Aorta (tissue), 5 donors: ENCODE measurements at places on chromosomes 4 and X. TPM values are rescaled to one million over a fixed set of nuclear protein-coding genes. Genes with fewer than 3 reads are reported as not detected.
A peak's percentile ranks its signal among the peaks of the same experiment; 100 is the strongest.

Gene CT45A10
- total RNA-seq: not detected

Gene TLR6
- 12.8 TPM for total RNA-seq

Gene NHS
- total RNA-seq: 28.2 TPM

Gene SMR3A
- not detected for total RNA-seq

- DNase-seq: no peak
These were observed 58.0 kb upstream of the IL13RA1 start for GRCh38 chrX:118669435-118669834.

- DNase-seq: no peak
These were observed 156.3 kb downstream of the PARM1 start for GRCh38 chr4:75089206-75089605.

DNA sequence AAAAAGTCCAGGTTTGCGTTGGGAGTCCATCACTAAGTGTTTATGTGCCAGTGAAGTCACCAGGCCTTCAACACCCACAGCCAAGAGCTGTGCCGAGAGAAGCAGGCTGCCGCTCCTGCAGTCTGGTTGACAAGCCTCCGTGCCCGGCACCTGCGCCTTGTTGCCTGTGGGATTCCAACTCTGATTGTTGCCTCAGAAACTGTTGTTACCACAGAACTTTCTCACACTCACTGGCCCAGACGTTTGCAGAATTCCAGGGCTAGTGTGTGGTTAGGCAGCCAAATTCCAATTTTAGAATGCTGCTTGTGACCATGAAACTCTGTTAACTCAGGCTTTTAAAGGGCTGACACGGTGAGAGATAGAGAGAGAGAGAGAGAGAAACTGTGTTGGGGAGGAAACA lies 119.5 kb upstream of the LIMCH1 start:
- DNase-seq: peak; percentile 73

DNA sequence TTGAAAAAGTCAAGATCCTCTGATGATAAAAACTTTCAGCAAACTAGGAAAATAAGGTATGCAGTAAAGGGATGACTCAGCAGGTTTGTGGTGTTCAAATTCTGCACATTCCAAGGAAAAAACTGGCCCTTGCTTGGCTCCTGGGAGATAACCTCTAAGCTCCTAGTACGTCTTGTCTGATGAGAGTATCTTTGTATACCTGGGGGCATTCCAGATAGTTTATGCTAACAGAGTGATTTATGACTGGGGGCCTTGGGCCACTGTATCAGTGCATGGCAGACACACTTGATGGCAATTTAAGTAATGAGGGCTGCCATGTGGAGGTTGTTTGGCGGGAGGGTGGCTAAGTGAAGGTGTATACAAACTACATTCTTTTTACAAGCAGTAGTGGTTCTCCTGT lies 56.9 kb downstream of the NSG1 start:
- DNase-seq: no peak

DNA sequence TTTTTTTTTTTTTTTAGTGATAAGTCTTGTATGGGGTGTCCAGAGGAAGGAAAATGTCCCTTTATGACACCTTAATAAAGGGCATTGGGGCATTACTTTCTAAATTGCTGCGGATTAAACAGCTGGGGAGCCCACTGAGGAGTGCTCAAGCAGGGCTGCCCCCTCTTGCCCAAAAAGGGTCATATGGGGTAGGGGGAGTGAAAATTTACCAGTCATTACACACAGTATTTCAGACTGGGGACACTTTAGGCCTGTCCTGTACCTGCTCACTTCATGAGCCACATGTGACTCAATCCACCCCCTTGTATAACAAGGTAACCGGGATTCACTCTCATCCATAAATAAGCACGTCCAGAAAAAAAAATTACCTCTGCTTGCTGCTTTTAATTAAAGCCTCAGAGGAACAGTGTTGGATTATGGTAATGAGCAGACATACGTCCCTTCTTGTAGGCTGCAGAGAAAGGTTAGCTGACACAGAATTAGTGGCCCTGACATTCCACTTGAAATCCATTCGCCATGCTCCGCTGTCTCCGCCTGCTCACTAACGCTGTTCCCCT lies 1.8 kb downstream of the PRDM8 start:
- DNase-seq: no peak

GRCh38 chrX:136674270-136674985 lies 26.5 kb downstream of the CD40LG start:
- no peak for DNase-seq

DNA sequence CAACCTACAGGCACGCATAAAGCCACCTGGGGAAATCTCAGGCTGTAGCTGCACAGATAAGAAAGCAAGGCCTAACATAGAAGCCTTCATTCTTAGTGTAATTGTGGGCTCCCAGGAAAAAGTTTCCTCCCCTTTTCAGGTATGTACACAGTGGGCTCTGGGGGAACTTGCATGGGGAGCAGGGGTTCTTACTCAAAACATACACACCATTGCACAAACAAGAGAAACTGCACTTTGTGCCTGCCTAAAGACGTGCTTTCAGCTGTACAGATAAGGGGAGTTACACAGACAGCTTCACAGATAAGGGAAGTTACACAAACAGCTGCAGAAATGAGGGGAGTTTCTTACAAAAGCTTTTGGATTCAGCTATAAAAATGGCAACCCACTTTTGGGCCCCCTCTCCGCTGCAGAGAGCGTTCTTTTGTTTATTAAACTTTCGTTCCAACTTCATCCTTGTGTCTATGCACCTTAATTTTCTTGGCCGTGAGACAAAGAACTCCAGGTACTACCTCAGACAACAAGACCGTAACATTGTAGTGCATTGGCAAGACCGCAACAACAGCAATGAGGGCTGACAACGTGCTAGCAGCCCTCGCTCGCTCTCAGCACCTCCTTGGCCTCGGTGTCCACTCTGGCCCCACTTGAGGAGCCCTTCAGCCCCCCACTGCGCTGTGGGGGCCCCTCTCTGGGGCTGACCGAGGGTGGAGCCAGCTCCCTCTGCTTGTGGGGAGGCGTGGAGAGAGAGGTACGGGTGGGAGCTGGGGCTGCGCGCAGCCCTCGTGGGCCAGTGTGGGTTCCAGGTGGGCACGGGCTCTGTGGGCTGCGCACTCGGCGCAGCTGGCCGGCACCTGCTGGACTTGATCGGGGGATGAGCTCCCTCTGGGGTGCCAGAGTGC lies 317.5 kb downstream of the RAPGEF2 start:
- no peak for DNase-seq

DNA sequence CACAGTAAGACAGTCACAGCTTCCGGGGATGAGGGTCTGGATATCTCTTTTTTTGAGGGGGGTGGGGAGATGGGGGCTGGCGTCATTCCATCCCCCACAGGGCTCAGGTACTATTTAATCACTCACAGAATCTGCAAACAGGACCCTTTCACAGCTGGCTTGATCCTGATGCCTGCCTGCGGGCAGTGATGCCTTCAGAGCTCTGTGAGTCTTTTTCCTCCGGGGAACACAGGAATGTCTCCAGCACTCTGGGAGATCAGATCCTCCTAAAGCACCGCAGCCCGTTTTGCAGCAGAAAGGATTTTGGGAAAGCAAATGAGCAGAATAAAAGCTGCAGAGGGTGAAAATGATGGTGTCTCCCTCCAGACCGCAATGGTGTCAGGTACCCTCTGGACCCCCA lies 13.2 kb upstream of the SHOX start:
- no peak for DNase-seq

DNA sequence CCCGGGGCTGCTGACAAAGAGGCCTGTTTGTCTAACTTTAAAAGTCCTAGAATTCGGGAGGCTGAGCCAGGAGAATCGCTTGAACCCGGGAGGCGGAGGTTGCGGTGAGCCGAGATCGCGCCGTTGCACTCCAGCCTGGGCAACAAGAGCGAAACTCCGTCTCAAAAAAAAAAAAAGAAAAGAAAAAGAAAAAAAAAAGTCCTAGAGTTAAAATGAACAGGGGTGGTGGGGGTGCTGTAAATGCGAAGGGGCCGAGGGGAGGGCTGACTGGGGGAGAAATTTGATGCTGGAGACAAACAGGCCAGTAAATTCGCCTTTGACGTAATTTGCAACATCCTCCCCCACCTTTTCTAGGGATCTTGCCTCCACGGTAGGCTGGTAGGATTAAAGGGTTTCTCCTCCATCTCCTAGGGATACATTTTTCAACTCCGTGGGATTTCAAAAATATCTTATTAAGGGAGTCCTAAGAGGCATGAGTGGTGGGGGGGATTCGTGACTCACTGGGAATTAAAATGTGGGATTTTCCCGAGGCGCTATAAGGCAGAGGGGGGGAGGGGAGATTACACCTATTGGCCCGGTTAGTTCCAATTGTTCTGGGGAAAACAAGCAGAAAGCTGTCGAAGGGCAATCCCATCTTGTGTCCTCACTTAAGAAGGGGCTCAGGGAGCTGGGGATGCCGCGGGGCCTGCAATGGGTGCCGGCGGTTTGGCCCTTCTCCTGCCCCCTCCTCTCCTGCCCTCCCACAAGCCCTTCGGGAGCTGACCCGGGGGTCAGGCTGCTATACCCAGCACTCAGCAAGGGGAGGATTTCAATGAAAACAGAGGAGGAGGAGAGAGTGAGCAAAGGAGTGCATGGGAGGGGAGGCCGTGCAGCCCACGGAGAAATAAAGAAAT lies 3.0 kb upstream of the BCOR start:
- no peak for DNase-seq

- no peak for DNase-seq
These were observed 1.8 kb downstream of the FGFR3 start for GRCh38 chr4:1794809-1795298.

GRCh38 chr4:7256984-7257810 lies 64.9 kb downstream of the SORCS2 start:
- no peak for DNase-seq

DNA sequence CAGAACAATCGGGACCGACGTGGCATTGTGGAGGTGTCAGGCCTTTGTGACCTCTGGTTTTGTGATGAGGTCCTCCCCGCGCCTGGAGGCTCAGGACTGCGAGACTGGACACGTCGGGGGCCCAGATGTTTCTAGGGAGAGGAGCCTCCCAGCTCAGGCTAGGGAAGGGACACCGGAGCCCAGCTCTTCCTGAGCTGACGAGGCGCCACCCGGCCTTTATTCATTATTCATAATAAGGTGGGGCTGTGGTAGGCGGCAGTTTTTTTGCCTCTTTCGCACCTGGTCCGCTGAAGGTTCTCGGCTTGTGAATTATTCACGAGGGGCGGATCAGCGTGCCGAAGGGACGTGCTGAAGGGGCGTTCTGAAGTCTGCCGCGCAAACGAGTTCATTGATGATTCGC lies 2.3 kb upstream of the UBA1 start:
- DNase-seq: no peak

DNA sequence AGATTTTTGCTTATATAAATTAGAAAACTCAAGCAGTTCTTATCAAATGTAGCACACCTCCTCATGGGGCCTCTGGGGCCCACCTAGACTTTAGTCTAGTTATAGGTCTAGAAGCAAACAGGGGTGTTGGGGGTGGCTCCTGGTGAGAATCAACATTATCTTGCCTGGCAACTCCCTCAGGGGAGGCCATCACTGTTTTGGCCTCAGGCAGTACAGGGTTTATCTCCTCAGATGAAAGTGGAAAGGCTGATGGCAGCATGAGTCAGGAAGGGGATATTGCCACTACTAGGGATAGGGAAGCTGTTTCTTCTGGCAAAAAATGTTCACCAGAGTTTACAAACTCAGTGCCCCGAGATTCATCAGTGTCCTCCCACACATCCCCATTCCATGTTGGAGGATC lies 232.4 kb upstream of the BMP3 start:
- no peak for DNase-seq
